ENCODE measurements at places on chromosomes 1 and 21.

DNA sequence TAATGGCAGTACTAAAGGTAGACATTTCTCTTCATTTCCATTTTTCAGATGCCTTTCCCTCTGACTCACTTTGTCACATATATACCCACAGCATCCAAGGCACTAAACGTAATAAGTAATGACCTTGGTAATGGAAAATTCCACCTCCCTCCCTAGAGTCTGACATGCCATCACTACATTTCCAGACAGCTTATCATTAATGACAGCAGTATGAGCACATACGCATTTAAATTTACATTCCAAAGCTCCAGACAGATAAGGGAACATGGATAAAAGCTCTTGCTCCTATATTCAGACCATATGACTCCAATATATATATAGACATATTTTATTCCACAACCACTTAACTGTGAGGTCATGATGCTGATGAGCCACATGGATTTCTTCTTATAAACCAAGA is 191.7 kb upstream of the GORAB start:
- DNase-seq = no peak

GRCh38 chr1:175268720-175269119 is 76.1 kb upstream of the KIAA0040 start:
- no peak for DNase-seq

DNA sequence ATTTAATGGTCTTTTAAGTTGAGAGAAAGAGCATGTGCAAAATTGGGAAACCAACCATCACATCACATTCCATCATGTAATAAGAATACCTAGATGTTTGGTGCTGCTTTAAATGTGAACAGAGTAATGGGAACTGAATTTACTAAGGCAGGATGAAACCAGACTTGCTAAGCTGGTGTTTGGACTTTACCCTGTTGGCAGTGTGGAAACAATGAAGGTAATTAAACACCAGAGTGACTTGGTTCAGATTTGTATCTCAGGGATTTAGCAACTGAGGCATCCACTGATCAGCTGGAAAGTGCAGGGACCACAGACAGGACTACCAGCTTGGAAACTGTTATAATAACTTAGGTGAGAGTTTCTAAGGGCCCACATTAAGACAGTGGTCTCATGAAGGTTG is 263.4 kb downstream of the OLFM3 start:
- DNase-seq = no peak

- no peak for DNase-seq
These were observed 53.2 kb downstream of the SYT2 start for GRCh38 chr1:202656951-202657646.
